Stomach (tissue), 19 donors: ENCODE measurements at places on chromosomes 11 and 22. TPM values are rescaled to one million over a fixed set of nuclear protein-coding genes. Genes with fewer than 3 reads are reported as not detected.

- peak; percentile 49 for DNase-seq
- H3K4me1 ChIP-seq = peaks cover 90% of the 10 kb centered on the region
- H3K4me3 ChIP-seq = peak overlapping the region; percentile 4
- peak overlapping the region; percentile 100 for H3K27ac ChIP-seq
These were observed 6.2 kb upstream of the FTH1 start for GRCh38 chr11:61973476-61974162.

DNA sequence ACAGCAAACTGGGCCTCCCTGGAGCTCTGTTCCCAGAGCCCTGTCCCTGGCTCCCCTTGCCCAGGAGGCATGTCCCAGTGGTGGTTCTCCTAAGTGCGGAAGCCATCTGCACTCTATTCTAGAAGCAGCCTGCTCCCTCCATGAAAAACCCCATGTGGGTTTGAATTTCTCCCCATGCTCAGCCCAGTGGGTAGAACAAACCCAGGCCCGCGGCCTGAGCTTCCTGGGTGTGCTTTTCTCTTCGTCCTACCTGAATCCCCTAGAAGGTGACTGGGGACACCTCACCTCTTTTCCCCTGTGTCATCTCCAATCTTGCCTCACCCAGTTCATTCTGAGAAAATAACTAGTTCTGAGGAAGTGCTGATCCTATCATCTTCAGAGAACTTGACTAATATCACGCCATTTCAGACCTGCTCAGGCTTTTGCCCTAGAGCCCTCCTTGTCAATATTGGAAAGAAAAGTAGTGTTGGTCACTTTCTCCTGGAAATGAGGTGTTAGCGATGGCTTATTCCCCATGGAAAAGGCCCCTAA lies 15.9 kb downstream of the IL10RA start:
- H3K36me3 ChIP-seq = peaks cover 25% of the 10 kb centered on the region

DNA sequence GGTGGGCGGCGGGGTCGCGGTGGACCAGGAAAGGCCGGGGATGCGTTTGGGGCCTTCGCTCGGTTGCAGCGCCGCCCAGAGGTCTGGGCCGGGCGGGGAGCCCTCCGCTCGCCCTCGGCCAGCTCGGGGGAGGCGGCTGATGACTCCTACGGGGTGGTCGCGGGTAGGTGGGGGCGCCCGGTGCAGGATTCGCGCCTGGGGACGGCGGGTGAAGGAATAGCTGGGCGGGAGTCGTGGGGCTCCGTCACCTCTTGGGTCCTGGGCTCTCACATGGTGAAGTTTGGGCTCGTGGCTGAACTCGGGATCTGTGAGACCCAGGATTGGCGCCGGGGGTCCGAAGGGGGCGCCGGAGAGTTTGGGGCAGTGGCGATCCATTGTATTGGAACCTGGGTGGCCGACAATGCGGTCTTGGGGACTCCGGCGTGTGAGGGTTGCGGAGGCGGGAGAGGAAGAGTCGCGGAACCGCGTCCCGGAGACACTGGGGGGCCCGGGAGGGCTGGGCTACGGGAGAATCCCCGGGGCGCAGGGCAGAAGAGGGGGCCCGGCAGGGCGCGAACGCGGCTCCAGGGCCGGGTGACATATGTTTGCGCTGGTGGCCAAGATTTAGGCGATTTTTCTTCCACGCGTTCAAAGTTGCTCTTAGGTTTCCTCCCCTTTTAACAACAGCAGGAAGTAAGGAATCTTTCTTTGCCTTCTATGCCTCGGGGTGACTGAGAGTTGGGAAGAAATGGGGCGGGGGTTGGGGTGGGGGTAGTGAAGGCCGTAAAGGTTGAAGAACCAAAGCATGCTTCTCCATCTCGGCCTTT lies 935 bp downstream of the QSER1 start:
- peak; percentile 89 for DNase-seq
- no peaks in the 10 kb centered on the region for H3K36me3 ChIP-seq
- peaks cover 30% of the 10 kb centered on the region for H3K4me1 ChIP-seq
- H3K27ac ChIP-seq = peak overlapping the region; percentile 95
- peak overlapping the region; percentile 96 for H3K4me3 ChIP-seq
- H3K27me3 ChIP-seq = no peaks in the 10 kb centered on the region

- no peak overlapping the region for H3K27ac ChIP-seq
- H3K27me3 ChIP-seq = no peaks in the 10 kb centered on the region
- no peaks in the 10 kb centered on the region for H3K36me3 ChIP-seq
- no peak for DNase-seq
These were observed 802.5 kb downstream of the DLG2 start for GRCh38 chr11:84824624-84825023.

DNA sequence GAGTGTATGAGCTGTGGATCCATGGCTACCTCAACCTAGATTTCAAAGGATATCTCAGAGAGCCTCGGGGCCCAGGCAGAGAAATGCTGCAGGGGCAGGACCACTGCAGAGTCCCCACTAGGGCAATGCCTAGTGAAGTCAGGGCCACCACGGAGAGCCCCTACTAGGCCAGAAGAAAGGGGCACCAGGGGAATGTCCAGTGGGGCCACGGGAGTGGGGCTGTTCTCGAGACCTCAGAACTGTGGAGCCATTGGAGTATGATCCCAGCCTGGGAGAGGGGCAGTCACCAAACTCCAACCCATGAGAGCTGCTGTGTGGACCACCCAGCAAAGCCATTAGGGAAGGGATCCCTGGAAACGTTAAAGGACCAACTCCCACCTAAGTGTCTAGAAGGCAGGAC lies 24.5 kb downstream of the RTL6 start:
- H3K4me3 ChIP-seq = no peak overlapping the region
- no peak for DNase-seq
- H3K27ac ChIP-seq = no peak overlapping the region
- H3K27me3 ChIP-seq = no peaks in the 10 kb centered on the region

GRCh38 chr11:93487032-93487483 lies 56.1 kb downstream of the SMCO4 start:
- no peak for DNase-seq
- H3K36me3 ChIP-seq = peaks cover 12% of the 10 kb centered on the region
- peaks cover 81% of the 10 kb centered on the region for H3K4me1 ChIP-seq

DNA sequence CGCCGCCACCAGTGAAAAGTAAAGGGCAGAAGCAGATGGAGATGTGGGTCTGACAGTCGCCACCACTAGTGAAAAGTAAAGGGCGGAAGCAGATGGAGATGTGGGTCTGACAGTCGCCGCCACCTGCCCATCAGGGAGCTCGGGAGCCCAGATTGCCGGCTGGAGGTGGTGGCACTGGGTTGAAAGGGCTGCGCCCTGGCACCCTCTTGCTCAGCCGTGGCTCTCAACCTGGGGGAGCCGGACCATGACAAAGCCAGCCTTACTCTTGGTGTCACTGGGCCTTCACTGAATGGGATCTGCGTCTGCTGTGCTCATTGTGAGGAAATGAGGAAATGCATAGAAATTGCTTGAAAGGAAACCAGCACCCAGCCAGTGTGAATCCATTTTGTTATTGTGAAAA lies 36.3 kb downstream of the AP2A2 start:
- peaks cover 58% of the 10 kb centered on the region for H3K36me3 ChIP-seq
- DNase-seq = no peak
- H3K27ac ChIP-seq = no peak overlapping the region
- H3K27me3 ChIP-seq = no peaks in the 10 kb centered on the region

DNA sequence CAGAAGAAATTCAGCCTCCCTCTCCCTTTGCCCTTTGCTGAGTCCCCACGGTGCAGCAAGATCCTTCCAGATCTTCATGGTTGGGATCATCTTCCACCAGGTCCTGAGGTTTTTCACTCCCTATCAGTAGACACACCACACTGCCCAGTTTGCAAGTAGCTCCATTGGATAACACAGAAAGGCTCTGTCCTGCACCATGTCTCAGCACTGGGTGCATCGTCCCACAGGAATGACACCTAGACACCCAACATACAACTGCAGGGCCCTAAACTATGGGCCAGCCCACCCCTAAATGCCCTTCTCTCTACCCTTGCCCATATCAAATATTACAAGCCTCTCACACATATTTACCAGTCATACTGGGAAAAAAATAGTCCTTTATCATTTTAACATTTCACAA lies 9.4 kb downstream of the KLHL22 start:
- H3K4me1 ChIP-seq = no peaks in the 10 kb centered on the region
- H3K36me3 ChIP-seq = peaks cover 31% of the 10 kb centered on the region
- H3K27me3 ChIP-seq = no peaks in the 10 kb centered on the region
- DNase-seq = no peak
- no peak overlapping the region for H3K27ac ChIP-seq

DNA sequence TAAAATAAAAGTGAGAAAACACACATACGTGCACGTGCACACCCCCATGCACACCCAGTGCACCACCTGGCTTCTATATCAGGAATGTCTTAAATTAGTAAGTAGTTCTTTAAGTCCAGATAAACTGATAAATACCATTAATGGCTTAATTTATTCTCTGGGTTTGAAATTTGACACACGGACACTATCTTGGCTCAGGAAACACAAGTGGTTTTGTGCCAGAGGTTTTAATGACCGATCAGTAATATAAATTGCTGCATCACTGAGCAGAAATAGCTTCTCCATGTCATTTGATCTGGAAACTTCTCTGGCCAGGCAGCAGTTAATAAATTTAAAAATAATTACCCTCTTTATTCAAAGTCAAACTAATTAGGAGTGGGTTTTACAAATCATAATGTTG lies 101.5 kb upstream of the NNMT start:
- no peak overlapping the region for H3K4me3 ChIP-seq
- H3K36me3 ChIP-seq = peaks cover 39% of the 10 kb centered on the region
- DNase-seq = no peak
- peaks cover 76% of the 10 kb centered on the region for H3K4me1 ChIP-seq
- no peak overlapping the region for H3K27ac ChIP-seq

DNA sequence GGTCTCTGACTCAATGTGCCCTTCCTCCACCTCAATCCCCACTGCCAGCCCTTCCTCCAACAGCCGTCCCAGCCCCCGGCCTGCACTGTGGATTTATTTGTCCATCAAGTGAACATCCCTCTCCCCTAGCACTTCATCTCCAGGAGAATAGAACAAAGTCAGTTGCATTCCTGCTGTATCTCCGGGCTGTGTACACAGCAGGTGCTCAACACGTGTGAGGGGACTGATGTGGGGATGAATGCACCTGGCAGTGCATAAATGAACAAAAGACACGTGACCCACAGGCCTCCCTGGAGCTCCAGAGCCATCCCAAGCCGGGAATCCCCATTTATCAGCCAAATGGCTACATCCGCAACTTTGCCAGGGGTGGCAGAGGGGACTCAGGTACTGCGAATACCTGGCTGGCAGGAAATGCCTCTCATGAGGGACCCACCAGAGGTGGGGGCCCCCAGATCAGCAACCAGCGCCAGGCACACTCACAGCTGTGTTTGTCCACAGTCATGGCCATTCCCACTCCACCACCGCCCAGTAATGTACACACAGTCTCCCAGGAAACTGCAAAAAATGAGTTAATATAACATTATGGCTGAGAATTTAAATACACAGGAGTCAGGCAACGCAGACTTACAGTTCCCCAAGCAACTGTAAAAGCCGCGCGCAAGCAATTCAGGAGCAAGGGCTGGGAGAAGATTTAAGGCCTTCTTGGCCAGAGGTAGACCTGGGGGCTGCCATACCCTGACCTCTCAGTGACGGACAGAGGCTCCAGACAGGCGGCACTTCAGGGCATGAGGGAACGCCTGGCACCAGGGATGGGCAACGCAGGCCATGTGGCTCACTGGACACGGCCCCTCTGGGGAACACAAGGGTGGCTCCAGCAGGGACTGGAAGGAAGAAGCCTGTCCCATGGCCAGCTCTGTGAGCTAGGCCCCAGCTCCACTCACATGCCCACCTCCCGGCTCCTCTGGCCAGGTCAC lies 50.3 kb upstream of the TCF20 start:
- no peaks in the 10 kb centered on the region for H3K27me3 ChIP-seq
- peaks cover 16% of the 10 kb centered on the region for H3K4me1 ChIP-seq
- peak overlapping the region; percentile 41 for H3K27ac ChIP-seq
- no peaks in the 10 kb centered on the region for H3K36me3 ChIP-seq

- H3K36me3 ChIP-seq = no peaks in the 10 kb centered on the region
- H3K4me3 ChIP-seq = no peak overlapping the region
- peak; percentile 13 for DNase-seq
- H3K27me3 ChIP-seq = no peaks in the 10 kb centered on the region
These were observed 22.6 kb upstream of the HIPK3 start for GRCh38 chr11:33234397-33235190.

DNA sequence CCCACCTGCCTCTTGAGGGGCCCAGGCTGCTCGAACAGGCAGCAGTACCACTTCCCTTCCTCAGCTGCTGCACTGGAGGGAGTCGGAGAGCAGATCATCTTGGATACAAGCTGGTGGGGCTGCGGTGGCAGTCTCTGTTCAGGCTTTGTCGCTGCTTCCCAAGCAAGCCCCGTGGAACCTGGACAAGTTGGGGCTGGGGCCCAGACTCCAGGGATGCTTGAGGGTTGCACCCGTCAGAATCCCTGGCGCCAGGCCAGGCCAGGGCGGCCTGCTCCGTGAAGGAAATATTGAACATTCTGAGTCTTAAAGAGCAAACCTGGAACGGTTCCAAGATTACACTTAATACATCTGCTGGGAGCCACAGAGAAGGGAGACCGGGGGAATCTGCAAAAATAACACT lies 310.1 kb upstream of the SORL1-AS1 start:
- no peaks in the 10 kb centered on the region for H3K36me3 ChIP-seq
- H3K27ac ChIP-seq = no peak overlapping the region
- no peak overlapping the region for H3K4me3 ChIP-seq
- H3K4me1 ChIP-seq = no peaks in the 10 kb centered on the region
- no peak for DNase-seq

DNA sequence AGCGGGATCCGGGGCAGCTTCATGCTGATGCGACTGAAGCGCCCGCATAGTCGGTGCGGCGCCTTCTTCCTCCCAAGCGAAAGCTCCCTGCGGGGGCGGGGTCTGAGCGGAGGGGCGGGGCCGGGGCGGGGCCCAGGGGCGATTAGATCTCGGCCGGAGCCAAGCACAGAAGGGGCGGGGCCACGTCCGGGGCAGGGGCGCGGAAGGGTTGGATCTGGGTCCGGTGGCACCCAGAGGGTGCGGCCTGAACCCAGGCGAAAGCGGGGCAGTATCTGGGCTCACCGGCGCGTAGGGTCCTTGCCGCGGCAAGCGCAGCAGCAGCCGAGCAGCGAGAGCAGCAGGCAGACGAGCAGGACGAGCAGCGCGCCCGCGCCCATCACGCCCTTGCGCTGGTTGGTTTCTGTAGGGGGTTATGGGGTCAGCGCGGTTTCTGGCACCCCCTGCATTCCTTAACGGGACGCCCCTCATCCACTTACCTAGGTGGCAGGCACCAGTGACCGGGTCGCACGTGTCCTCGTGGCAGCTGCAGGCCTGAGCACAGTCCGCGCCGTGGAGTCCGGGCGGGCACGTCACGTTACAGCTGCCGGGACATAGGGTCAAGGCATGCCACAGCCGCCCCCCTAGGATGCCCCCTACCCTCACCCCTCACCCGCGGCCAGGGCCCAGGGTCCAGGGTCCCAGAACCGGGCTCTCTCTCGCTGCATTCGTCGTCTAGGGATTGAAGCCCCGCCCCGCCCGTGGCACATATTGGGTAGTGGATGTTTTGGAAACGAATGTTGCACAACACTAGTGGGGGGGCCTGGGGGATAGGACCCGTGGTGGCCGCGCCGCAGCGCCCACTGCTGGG lies 8.1 kb downstream of the SCARF2 start:
- no peak overlapping the region for H3K27ac ChIP-seq
- peak; percentile 84 for DNase-seq
- H3K36me3 ChIP-seq = peaks cover 44% of the 10 kb centered on the region

The TREH gene
- 0.45 TPM for total RNA-seq

The SULT4A1 gene
- not detected for total RNA-seq

The SREBF2 gene
- 159 TPM for total RNA-seq

The C11orf87 gene
- not detected for total RNA-seq

The GAS2 gene
- total RNA-seq = 16.3 TPM

The ACR gene
- total RNA-seq = not detected

The RHOD gene
- total RNA-seq = 41.2 TPM
